Activated T-cell treated with anti-CD3 and anti-CD28 coated beads, Interleukin-2, amount 50 U/mL, for 1 hour (primary cell): ENCODE measurements at places on chromosomes 5 and 9.
A peak's percentile ranks its signal among the peaks of the same experiment; 100 is the strongest.

DNA sequence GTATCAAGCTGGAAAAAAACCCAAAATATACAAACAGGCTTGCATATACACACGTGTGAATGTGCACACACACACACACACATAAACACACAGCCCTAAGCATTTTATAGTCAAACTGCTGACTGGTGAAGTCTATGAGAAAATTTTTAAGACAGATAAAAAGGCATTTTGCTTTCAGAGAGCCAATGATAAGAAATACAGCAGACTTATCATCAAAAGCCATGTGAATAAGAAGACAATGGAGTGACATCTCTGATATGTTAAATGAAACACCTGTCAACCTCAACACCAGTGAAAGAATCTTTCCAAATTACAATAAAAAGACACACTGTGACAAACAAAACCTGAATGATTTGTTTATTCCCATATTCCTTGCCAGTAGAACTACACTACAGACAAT, 233.3 kb downstream of the CDH9 start:
- DNase-seq, result no peak

GRCh38 chr5:8827696-8828095, 718.2 kb downstream of the SEMA5A start:
- no peak for DNase-seq

GRCh38 chr9:36164372-36164771, 4.8 kb upstream of the CCIN start:
- DNase-seq, result no peak

GRCh38 chr9:111108946-111109345, 70.7 kb upstream of the LPAR1 start:
- DNase-seq, result no peak

DNA sequence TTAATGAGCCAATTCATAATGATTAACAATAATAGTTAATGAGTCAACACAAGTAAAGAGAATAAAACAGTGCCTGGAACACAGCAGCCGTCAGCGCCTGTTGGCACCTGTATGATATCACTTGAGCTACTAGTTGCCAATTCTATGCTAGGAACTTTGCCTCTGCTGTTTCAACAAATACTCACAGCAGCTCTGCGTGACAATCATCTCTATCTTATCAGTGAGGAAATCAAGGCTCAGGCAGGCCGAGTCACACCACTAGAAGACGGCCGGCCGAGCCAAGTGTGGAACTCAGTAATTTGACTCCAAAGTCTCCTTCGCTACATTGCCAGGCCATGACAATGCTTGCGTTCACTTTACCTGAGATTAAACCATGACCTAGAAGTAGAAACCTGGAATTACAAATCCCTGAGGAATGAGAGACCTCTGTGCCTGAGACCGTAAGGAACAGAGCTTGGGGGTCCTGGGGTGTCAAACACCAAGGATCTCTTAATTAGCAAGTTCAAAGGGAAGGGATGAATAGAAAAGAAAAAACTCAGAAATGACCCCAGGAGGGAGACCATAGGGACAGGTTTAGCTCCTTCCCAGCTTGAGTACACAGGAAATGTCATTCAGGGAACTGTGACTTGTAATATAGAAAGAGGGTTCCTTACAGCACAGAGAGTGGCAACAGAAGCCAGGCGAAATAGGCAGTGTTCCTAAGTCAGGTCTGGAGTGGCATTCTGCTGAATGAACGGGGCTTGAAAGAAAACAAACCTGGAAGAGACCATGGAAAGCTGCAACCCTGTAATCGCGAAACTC, 109.1 kb downstream of the SUSD1 start:
- DNase-seq, result no peak

DNA sequence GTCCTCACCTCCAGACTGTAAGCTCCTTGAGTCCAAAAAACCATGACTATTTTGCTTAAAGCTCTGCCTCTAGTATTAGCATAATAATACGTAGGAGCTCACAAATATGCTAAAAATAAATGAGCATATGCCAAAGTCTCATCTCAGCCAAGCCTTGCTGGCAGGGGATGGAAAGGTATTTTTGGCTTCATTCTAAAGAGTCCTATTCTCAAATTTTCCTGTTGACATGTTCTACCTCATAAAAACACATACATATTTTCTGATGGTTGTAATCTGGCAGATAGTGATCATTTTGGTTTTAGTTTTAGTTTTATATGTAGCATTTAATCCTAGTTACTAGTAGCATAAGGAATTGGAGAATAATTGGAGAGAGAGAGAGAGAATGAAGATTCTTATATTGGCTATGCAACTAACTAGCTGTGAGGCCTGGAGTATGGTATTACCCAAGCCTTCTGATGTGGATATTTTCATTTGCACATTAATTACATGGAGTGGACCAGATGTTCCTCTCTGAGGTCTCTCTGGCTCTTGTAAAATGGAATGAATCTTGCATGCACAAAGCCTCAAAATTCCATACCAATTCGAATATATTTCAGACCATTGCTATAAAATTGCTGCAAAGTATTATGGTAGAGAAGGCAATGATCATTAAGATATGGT, 55.8 kb downstream of the PIP5K1B start:
- DNase-seq, result no peak

- DNase-seq, result no peak
Observed at GRCh38 chr9:7201196-7201595, 443.4 kb downstream of the KDM4C start.

DNA sequence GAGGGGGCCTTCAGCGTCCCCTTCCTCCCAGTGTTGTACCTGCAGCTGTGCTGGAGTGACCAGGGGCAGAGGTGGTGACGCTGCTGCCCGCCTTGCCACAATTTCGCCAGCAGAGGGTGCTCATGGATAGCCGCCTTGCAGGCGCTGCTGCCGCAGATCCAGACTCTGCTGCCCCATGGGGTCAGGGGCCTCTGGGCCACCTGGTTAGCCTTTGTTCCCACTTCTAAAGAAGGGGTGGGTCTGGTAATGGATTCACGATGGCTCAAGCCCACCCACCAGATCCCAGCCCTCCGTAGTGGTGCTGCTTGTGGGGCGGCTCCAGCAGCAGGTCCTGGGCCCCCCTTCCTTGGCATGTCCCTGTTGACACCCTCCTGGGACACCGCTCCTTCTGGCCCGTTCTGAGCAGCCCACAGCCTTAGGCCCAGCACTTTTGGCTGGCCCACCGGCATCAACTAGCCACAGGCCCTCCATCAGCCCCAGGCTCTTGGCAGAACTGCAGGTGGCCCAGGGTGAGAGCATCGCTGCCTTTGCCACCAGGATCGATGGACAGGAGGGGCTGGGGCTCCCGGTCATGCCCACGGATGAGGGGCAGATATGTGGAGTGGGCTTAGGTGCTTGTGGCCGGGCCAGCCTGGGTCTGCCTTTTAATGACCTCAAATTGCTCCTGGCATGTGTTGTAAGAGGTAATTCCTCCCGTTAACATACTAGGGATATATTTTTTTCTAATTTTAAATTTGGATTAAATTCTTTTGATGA, 57.2 kb downstream of the COL5A1 start:
- peak; percentile 42 for DNase-seq

DNA sequence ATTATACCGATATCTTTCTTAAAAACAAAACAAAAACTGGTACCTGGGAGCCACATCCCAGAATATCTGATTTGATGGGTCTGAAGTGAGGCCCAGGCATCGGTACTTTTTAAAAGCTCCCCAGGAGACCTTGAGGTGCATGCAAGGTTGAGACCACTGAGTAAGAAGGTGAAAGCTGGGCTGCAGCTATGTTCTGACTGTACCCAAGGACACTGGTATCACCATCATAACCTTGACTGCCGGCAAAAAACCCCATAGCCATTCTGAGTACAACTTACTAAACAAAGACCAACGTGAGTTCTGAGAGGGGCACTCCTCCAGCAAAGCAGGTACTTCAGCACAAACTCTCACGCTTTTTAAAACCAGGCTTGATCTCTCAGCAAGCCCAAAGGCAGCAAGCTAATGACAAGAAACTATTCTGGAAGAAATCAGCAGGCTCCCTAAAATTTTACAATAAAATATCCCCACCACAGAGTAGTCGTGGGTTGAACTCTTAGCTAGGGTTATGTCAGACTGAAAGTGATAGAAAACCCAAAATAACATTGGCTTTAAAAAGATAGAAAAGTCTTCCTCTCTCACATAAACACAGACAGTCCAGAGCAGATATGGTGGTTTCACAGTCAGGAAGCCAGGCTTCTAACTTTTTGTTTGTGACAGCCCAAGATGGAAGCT, 263.9 kb downstream of the SAXO1 start:
- DNase-seq, result no peak

DNA sequence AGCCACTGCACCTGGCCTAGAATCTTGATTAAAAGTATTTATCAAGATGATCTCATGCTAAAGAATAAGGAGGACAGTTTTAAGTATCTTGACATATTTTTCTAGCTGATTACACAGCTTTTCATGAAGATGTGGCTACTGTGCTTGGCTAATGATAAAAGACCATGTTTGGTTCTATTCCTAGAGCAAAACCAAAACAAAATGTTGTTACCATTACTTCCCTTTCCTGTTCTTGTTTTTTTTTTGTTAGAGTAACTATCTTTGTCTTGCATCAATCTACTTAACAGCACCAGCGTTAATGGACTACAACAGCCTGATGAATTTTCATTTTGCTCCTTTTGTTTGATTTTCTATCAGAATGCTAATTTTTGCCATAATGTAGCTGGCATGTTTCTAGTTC, 86.2 kb upstream of the DHFR start:
- no peak for DNase-seq

DNA sequence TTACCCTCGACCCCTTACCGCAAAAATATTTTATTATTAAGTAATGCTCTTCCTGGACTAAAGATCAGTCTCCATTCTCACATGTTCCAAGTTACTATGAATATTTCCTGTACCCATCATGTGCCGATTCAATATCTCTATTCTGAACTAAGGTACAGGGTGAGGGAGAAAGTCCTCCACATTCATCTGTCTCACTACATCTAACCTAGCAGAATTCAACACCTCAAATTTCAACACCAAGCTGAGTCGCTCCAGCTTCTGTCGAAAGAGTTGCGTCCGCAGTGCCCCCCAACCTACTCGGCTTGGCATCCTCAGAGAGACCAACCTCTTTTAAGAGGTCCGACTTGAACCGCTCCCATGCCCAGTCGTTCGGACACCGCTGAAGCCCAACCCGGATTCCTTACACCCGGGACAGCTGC, 1.0 kb downstream of the CERT1 start:
- no peak for DNase-seq

DNA sequence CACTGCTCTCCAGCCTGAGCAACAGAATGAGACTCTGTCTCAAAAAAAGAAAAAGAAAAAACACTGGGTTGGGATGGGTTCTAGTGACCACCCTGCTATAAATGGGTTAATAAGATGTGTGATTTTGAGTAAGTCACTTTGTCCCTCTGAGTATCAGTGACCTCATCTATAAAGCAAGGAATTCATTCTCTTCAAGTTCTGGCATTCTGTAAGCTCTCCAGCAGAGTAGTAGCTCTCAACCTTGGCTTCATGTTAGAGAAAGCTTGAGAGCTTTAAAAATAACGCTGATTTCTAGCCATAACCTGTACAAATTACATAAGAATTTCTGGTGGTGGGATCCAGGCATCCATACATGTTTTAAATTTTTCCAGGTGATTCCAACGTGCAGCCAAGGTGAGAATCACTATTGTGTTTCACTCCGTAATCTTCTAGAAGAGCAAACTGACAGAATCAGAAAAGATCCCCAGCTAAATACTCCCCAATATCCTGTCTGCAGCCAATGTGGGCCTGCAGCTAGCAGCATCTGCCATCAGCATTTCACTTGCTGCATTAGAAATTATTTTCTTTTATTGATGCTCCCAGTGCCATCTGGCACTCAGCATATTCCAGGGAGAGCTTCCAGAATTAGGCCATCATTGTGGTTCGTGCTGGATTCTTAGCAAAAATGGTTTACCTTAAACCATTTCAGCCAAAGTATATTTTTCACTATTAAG, 109.4 kb downstream of the FEM1C start:
- DNase-seq, result no peak

DNA sequence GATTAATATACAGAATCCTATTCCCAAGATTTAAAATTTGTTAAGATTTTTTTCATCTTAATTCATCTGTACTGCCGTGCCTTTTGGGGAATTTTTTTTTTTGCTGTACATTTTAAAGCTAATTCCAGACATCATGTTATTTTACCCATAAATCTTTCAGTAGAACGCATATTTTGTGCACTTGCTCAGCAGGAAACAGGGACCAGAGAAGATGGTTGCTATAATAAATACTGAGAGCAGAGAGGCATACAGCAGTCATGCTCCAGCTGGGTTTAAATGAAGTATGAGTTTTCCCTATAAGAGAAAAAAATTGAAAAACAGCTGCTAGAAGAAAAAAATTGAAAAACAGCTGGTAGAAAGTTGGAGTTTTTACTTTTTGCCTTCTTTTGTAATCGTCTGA, 196.9 kb upstream of the PUM3 start:
- DNase-seq, result no peak

GRCh38 chr5:154176181-154176580, 14.4 kb upstream of the GALNT10 start:
- no peak for DNase-seq

DNA sequence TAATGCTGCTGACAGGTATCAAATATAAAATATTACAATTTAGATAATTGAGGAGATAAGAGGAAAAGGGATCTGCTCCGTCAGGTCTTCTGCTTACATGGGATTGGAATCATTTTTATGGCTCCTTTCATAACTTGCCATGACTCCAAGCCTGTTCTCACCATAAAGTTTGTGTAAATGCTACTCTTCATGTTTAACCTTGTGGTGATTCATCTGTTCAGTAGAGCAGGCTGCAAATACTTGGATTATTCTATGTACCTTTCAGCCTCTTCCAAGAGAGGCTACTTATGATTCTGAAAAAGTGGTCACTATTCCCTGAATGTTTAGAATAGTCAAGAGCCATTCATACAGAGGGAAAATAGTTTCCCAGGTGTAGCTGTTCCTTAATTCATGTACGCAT, 66.9 kb downstream of the SLC44A1 start:
- DNase-seq, result no peak

DNA sequence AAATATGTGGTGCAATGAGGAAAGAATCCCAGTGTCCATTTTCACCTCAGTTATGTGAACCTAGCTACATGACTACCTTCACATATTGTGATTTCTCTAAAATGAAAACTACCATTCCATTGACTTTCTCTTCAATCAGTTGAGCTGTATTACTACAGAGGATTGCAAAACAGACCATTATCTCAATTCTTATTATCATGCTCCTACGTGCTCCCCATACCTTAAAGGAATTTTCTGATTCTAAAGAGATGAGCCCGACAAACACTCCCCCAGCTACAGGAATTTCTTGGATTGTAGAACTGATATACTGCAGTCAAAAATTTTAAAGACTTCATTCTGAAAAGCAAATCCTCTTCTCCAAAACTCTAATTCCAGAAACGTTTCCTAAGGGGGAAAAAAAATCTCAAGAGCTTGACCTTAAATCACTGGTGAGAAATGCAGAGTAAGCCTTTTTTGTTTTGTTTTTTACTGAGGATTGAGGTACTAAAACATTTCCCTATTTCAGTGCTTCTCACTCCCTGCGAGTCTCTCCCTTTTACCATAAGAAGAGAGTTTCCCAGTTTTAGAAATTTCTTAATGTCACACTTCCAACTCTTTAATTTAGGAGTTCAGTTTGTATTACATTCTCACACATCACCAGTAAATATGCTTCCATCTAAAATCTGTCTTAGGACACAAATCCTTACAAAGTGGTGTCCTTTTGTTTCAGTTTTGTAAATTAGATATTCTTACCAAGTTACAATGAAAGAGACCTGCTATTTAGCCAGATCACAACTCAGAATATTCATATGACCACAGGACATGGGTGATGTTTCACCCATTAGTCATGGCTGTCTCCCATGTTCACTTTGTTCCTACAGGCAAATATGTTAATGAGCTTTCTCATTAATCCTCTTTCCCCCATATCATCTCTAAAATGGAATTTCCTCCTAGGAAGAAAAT, 203.8 kb downstream of the TSSK1B start:
- no peak for DNase-seq
